ELF-1 (cell line): ENCODE measurements at places on chromosomes 13 and 19.

DNA sequence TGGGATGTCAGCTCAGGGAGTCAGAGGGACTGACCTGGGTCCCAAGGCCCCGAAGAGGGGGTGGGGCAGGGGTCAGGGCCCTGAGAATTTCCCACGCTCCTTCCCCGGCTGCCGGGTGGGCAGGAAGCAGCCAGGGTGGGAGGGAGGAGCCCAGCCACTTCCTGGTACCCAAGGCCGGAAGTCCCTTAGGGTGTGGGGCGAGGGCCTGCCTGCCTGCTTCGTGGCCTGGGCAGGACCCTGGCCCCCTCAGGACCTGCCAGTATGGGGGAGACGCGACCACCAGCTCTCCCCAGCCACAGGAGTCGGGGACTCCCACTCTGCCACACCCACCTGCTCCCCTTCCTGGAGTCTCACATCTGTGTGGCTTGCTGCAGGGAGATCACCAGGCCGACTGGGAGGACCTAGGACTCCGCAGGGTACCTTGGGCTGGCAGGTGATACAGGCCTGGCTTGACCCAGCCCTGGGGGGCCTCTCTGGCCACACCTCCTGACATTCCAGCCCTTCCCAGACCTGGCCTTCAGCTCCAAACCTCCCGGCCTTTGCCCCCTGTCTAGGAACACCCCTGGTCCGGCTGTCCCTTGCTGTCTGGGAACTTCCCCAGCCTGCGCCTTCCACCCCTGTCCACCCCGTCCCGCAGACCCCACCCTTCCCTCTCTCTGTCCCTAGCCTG lies 9.8 kb upstream of the CIRBP start:
- DNase-seq, result peak; percentile 93

DNA sequence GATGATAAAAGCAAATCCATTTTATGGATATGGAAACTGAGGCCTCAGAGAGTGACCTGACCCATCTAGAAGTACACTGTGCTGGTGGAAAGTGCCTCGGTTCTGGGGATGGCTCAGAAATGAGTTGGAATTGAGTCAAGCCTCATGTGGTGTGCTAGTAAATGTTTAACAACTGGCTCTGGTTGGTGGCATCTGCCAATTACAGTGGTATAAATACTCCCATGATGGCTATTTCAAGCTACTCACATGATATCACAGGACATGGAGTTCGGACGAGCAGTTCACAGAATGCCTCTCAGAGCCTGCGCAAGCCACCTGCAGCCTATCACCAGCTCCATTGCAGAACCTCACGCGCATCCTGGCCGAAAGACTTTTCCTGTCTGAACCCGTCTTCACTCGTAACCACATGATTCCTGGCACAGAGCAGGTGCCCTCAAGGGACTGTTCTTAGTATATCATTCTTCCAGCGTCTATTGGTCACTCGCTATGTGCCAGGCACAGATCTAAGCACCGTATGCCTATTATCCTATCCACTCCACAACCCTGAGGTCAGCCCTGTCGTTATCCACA lies 9.1 kb downstream of the TMEM150B start:
- DNase-seq, result no peak

GRCh38 chr19:470701-471100 lies 9.9 kb upstream of the SHC2 start:
- DNase-seq, result no peak

GRCh38 chr19:38443458-38443999 lies 10.0 kb downstream of the RYR1 start:
- no peak for DNase-seq

DNA sequence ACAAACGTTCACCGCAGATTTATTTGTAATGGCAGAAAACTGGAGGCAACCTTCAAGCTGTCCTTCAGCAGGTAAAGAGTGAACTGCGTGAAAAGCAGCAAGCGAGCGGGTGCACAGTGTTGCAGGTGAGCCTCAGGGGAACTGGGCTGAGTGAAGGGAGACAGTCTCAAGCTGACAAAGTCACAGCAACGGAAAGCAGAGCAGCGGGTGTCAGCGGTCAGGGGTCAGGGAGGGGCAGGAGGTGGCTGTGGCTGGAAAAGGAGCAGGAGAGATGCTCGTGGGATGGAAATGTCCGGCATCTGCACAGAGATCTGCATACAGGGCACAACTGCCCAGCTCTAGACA lies 8.5 kb upstream of the RASA3 start:
- peak; percentile 3 for DNase-seq

GRCh38 chr13:111639196-111639705 lies 318.8 kb downstream of the TEX29 start:
- no peak for DNase-seq

GRCh38 chr19:38919837-38920601 lies 8.0 kb upstream of the CCER2 start:
- DNase-seq, result no peak

- DNase-seq, result no peak
Observed at GRCh38 chr13:90683711-90684131, 663.8 kb upstream of the MIR17HG start.

DNA sequence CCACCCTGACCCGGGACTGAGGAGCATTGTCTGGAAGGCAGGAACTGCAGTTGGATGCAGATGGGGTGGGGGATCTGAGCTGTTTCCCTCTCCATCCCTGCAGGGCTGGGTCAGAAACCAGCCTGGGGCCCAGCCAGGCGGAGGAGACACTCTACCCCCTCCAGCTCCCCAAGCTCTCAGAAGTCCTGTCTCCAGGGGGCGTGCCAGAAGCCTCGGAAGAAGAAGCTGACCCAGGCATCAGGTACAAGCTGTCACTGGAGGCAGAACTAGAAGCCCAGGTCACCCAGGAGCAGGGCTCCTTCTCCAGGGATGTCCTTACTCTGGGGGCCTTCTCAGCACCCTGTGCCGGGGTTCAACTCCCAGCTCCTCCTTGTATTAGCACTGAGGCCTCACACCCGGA lies 15.5 kb downstream of the SIX5 start:
- DNase-seq, result peak; percentile 65

DNA sequence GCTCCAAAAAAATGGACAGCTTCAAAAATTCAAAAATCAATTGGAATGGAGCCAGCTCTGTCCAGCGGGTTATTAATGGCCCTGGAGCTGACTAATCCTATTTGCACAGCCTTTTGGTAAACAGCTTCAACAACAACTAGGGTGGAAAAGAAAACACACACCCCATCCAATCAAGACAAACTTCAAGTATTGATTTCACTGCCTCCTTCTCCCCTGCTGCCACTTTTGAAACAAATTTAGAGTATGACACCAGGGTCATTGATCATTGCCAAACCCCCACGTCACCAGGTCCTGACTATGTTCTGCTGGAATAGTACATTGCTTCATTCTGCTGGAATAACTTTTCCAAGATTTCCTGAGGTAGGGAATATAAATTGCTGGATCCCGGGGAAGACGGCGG lies 56.8 kb upstream of the GTF3A start:
- no peak for DNase-seq

DNA sequence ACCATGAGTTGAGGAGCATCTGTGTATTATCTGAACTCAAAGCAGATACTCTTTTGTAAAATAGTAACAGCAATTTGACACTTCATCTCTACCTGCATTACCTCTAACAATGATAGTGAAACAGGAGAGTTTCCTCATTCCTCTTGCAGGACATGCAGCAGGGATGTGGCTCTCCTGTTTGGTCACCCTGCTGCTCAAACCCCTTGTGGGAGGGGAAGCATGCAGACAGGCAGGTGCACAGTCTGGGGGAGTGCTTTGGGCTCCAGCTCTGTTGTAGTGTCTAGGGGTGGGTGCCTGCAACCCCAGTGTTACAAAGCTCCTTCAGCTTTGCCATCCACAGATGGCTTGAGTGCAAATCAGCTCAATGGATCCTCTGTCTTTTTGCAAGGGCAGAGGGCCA lies 827.6 kb downstream of the DACH1 start:
- DNase-seq, result no peak
